ENCODE measurements at places on chromosomes 16 and 17. TPM values are rescaled to one million over a fixed set of nuclear protein-coding genes. Genes with fewer than 3 reads are reported as not detected.

Gene TBC1D3I
- total RNA-seq = not detected

Gene POLR2A
- 169 TPM for total RNA-seq

Gene DHRS7C
- total RNA-seq = not detected

Gene GAS2L2
- not detected for total RNA-seq

Gene TBC1D24
- total RNA-seq = 18.3 TPM

Gene KRTAP4-9
- not detected for total RNA-seq

- peak; percentile 96 for DNase-seq
Observed at GRCh38 chr17:50027172-50027880, 28.6 kb upstream of the ITGA3 start.

DNA sequence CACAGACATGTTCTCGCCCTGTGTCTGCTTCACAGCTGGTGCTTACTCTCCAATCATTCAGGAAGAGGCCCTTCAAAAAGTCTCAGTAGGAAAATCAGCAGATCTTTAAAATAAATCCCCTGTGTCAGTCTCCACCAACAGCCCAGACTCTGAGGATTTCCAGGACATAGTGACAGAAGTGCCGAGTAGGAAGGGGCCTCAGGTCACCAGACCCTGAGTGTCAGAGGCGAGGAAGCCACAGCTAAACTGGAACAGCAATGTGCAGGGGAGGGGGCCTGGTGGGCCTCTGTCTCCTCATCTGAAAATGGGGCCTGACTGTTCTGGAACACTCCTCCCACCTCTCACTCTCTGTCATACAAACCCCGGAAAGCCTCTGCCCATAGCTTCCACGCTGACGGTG lies 6.3 kb downstream of the CACNG4 start:
- no peak for DNase-seq

DNA sequence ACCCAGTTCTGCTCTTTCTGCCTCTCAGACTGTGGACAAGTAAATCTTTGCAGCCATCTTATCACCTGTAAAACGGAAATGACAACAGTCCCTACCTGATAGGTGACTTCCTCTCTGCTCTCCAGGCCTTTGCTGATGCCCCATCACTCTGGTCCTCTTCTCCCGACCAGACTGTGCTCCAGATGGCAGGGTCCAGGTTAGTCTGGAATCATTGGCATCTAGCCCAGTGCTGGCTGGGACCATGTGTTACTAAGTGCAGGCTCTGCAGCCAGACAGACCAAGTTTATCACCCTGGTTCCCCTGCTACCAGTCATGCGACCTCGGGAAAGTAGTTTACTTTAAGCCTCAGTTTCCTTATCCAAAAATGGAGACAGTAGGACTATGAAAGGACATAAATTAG lies 1.8 kb upstream of the NUBP1 start:
- no peak for DNase-seq

DNA sequence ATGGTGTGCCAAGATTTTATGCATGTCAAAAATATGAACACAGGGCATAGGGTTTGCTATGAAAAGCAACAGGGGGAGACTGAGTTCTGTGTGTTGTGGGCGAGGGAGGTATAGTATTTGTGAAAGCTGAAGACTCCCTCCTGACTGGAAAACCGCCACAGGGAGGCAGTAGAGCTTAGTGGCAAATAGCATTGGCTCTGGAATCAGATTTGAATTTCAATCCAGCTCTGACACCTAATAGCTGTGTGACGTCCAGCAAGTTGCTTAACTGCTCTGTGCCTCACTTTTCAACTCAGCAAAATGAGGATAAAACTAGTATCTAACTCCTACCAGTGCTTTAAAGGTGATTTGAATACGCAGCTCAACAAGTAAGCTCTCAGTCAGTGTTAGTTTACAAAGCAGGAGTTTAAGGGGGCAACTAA lies 22.0 kb downstream of the KPNA2 start:
- peak; percentile 41 for DNase-seq

GRCh38 chr17:40993839-40994238 lies at the start of gene KRTAP3-3:
Gene KRTAP3-3, minus strand, starts transcription at chr17:40994164. Its CDS starts 67 bp downstream, at chr17:40994097.
- DNase-seq = no peak

DNA sequence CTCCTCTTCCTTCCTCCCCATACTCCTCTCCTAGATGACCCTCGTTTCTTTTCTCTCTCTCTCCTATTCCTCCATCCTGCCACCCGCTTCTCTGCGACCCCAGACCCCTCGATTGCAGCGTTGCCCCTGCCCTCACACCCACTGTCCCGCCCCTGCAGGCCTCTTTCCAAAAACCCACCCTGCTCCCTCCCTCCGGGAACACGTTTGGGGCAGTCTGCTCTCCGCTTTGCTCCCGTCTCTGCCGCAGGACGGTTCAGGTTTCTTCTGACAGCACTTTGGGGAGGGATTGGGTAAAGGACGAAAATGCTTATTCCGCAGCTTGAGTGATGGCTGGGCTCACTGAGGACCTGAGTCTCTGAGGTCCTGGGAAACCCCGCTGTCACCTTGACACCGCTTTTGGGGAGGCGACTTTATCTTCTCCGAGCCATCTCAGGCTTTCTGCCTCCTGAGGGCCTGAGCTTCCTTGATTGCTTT lies 690 bp downstream of the NDE1 start:
- DNase-seq = no peak

- DNase-seq = peak; percentile 97
Observed at GRCh38 chr17:81365601-81366585, 29.4 kb upstream of the BAHCC1 start.

- no peak for DNase-seq
Observed at GRCh38 chr17:40568074-40568836, 3.0 kb upstream of the CCR7 start.

DNA sequence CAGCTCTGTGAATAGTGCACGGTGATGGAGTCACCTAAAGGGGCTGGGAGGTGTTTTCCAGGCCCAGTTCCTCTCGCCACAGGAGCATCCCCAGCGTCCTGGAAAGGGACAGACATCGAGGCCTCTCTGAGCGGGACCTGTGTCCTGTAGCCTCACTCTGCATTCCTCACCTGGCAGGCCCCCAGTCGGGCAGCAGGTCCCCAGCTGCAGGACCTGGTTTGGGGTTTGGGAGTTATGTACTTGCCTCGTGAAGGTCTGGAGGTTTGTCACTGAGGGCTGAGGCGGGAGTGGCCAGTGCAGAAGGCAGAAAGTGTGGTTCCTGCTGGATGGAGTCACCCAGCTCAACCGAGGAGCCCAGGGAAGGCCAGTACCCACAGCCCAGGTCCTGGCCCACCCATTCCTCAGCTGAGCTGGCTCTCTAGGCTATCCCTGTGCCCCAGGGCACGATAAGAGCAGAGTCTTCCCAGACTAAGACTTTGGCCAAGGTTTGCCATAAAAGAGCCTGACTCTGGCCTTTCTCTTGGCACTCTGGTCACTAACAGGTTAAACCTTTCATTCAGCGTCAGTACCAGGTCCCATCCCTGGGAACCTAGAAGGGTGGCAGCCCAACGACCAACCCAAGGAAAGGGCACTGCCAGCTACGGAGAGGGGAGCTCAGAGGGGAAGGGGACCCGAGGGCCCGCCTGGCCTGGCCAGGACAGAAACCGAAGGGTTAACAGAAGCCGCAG lies 24.4 kb downstream of the TBX4 start:
- no peak for DNase-seq

DNA sequence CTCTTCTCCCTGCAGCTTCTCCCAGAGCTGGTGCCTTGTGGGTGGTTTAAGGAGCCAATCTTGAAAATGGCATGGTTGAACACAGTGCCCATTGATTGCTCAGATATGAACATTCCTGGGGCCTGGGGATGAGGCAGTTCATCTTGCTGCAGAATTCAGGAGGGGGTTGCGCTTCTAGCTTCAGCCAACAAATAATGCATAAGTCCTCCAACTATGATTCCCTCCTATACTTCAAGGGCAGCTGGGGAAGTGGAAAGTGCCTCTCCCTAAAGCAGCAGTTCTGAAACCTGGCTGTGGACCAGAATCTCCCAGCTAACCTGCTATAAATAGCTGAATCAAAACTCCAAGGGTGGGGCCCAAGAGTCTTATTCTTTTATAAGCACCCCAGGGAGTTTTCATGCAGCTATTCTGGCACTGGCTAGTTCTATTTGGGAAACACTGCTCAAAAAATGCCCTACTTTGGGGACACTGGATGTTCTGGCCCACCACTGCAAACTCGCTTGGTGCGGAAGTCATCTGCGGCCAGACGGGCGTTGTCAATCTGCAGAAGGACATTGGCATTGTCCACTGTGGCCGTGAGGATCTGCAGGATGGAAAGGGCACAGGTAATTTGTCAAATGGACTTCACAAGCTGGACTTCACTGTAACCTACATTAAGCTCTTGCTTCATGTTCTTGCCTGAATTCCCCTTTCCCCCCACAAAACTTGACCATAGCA lies 130.3 kb downstream of the CCDC144A start:
- DNase-seq = no peak

Measured in renal cortical epithelial cell (primary cell).